ENCODE measurements at places on chromosomes 2 and 18.

DNA sequence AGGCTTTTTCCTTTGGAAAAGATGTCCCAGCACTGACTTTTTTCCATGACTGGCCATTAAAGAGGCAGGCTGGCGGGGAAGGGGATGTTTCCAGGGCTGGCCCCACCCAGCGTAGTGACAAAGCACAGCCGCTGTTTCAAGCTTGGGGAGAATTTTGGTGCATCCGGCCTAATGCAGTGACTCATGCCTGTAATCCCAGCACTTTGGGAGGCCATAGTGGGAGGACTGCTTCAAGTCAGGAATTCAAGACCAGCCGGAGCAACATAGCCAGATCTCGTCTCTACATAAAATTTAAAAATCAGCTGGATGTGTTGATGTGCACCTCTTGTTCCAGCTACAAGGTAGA is 78.0 kb upstream of the SH3BP4 start:
- no peak for DNase-seq

DNA sequence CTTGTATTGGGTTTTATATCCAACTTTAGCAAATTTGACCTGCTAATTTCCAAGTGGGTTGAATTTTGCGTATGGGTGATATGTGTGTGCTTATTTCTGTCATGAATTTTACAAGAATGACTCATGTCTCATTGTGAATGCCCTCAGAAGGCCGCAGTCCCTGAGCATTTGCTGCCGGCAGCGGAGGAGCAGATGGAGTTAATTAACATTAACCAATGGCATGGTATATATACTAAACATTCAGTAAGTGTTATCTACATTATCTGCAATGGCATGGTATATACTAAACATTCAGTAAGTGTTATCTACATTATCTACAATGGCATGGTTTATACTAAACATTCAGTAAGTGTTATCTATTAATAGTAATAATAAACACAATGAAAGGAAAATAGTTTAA is 90.1 kb downstream of the DOK6 start:
- DNase-seq, result no peak

DNA sequence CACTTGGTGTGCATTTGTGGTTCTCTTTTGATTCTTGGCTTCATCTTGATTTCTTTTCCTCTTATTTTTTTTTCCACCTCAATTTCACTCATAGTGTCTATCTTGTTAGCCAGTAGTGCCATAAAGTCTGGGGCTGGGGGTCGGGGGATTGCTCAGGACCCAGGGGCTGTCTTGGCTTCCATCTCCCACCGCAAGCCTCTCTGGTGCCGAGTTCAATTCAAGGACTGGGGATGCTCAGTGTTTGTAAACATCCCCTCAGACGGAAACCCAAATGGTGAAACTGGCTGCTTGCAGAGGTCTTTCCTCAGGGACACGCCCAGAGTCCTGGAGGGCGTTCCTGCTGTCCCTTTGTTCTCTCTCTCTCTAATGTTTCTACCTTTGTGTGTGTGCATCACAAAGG is 173.3 kb downstream of the TWIST2 start:
- DNase-seq, result no peak

- DNase-seq, result no peak
Observed at GRCh38 chr2:171160956-171161740, 455 bp upstream of the TLK1 start.

DNA sequence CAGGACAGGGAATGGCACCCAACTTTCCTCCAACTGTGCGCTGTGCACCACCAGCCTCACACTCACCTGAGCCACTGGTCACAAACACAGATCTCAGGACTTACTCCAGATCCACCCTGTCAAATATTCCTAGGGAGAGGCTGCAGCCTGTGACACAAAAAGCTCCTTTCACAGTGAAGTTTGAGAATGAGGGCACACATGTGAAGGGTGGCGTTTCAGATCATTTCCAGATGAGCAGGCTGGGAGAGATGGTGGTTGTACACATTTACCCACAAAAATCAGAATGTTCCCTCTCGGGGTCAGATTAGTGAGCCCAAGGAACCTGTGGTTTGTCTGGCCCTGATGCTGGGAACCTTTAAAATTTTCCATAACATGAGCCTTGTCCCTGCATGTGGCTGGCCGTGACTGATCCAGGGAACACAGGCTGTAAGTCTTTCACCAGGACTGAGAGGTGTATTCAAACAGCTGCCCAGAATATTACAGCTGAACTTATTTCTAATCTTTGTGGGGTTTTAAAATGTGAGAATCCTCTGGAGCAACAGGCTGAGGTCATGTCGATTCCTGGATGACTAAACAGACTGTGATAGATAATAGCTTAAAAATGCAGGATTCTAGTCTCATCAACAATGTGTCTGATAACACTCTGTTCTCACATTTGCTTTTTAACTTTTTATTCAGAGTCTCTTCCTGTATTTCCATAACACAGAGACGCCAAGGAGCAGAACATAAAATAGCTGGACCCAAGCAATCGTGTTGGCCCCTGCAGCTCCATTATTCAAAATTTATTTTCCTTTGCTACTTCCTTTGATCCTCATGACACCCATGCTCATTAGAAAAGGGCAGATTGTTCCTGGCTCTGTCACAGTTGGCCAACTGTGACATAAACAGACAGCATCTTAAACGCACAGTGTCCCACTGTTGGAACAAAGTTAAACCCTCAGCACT is 35.5 kb downstream of the IL1R2 start:
- DNase-seq, result no peak

- no peak for DNase-seq
Observed at GRCh38 chr2:200137691-200138090, 168.8 kb upstream of the SPATS2L start.

- DNase-seq, result no peak
Observed at GRCh38 chr2:141362311-141362710, 768.5 kb downstream of the LRP1B start.

- DNase-seq, result no peak
Observed at GRCh38 chr2:199916980-199917379, 5.9 kb downstream of the C2orf69 start.

DNA sequence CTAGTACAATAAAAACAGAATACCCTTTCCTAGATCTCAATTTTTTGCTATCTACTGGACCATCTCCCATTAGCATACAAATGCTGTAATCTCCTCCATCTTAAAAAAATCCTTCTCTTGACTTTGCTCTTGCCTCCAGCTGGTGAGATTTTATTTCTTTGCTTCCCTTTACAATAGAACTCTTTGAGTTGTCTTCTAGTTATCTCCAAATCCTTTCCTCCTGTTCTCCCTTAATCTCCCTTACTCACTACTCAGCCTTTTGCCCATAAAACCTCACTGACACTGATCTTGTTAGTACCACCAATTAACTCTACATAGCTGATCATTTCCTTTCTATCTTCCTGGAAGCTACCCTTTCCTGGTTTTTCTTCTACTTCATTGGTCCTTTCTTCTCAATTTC is 63.5 kb upstream of the FRZB start:
- no peak for DNase-seq

GRCh38 chr18:53165770-53166169 is 825.8 kb downstream of the DCC start:
- DNase-seq, result no peak

DNA sequence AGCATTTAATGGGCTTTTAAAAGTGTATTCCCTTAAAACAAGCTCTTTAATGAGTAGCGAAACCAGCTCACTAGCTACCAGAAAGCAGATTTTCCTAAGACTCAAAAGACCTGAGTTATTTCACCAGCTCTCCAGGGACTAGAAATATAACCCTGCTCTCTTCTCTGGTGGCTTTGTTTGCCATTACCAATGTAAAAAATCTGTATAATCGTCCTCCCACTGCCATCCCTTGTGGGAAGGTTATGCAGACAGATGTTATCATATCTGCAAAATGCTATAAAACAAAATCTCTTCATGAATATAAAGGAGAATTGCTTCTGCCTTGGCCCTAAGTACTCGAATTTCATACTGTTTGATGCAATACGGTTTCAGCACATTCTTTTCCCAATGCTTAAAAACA is 335.2 kb downstream of the NUP35 start:
- no peak for DNase-seq

DNA sequence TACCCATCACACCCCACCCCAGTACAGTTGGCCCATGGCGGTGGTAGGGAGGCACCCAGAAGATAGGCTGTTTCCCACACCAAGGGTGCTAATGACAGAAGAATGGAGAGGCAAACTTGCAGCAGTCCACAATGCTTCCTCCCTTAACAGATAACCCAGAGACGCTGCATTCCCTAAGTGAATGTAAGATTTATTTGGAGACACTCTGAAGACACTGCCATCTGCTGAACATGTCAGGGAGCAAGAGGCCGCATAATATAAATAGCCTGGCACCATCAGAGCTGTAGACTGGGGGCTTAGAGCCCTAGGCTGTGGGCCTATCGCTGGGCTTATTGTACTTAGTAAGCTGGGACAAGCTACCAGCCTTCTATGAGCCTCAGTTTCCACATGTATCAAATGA is 2.2 kb upstream of the IWS1 start:
- no peak for DNase-seq

DNA sequence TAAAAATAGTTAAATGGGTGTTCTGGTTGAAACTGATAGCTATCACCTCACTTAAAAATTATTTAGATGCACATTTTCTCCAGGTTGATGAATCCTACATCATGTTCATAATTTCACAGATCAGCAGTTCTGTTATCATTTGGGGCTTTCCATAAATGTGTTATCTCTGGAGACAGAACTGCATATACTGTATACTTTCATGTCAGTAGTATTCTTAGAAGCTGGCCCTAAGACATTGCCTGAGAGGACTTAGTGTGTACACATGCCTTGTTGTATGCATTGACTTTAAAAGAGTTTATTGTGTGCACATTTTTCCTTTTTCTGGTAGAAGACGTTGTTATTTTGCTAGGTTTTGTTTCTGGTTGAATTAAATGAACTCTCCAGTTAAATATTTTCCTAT is 41.0 kb downstream of the PIK3C3 start:
- no peak for DNase-seq

DNA sequence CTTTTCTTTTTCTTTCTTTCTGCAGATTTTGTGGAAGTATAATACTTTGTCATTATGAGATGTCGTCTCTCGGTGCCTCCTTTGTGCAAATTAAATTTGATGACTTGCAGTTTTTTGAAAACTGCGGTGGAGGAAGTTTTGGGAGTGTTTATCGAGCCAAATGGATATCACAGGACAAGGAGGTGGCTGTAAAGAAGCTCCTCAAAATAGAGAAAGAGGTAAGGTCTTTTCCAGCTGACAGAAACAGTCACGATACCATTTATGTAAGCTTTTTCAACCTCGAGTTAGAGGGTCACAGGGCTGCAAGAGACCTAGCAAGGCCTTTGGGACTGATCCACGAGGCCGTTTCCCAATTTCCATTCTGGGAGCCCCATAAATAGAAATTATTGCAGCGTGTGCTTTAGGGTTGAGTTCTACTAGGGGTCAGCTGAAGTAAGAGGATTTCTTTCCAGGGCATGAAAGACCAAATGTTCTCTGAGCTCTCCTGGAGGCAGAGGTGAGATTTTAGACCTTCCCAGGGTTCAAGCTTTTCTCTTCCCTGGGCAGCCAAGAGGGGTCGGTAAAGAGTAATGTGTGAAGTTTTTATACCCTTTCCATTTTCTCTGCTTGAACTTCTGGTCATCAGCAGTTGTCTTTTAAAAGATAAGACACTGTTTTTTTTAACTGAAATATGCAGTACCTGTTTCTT is 15.5 kb downstream of the MAP3K20 start:
- no peak for DNase-seq

- DNase-seq, result no peak
Observed at GRCh38 chr2:44722026-44722625, 219.4 kb upstream of the SIX3 start.

GRCh38 chr2:157838442-157839161 is 37.5 kb downstream of the ACVR1 start:
- no peak for DNase-seq

All from cortex of kidney (tissue), 1 donor.